OCI-LY7 (cell line): ENCODE measurements at places on chromosomes 16 and 17. TPM values are rescaled to one million over a fixed set of nuclear protein-coding genes. Genes with fewer than 3 reads are reported as not detected.

TP53TG3C gene
- total RNA-seq: not detected in 2 replicates

WFIKKN1 gene
- total RNA-seq: 0.81 and 1.2 TPM in 2 replicates

CACNG5 gene
- total RNA-seq: not detected in 2 replicates

HBQ1 gene
- total RNA-seq: not detected in 2 replicates

LITAFD gene
- not detected in 2 replicates for total RNA-seq

NPIPA7 gene
- 14.4 and 17.8 TPM in 2 replicates for total RNA-seq

CCL7 gene
- total RNA-seq: not detected in 2 replicates

CMTM4 gene
- 0.76 and 1.3 TPM in 2 replicates for total RNA-seq

OTOA gene
- 0.09 TPM in 1 of 2 replicates, not detected in the other for total RNA-seq

KPNA2 gene
- 394 and 416 TPM in 2 replicates for total RNA-seq

FADS6 gene
- total RNA-seq: not detected in 2 replicates

CCL5 gene
- total RNA-seq: 0.41 and 0.88 TPM in 2 replicates

PLA2G10 gene
- 0.39 TPM in 1 of 2 replicates, not detected in the other for total RNA-seq

PLXDC1 gene
- 0.67 TPM in 1 of 2 replicates, not detected in the other for total RNA-seq

KRTAP4-4 gene
- total RNA-seq: not detected in 2 replicates

TBX4 gene
- total RNA-seq: not detected in 2 replicates

SAMD14 gene
- total RNA-seq: 0.13 and 0.59 TPM in 2 replicates

PIK3R5 gene
- 0.68 and 1.5 TPM in 2 replicates for total RNA-seq

HAS3 gene
- 0.29 and 0.31 TPM in 2 replicates for total RNA-seq

COTL1 gene
- 214 and 232 TPM in 2 replicates for total RNA-seq

APOBR gene
- 2.5 and 3.4 TPM in 2 replicates for total RNA-seq

CHST4 gene
- total RNA-seq: 0.28 and 0.29 TPM in 2 replicates

PRSS27 gene
- 5.7 and 7.7 TPM in 2 replicates for total RNA-seq

AARS1 gene
- 259 and 272 TPM in 2 replicates for total RNA-seq

MMP2 gene
- 0.48 TPM in 1 of 2 replicates, not detected in the other for total RNA-seq

MRPL28 gene
- total RNA-seq: 78.1 and 84.6 TPM in 2 replicates

MRTFB gene
- total RNA-seq: 21.4 and 26.6 TPM in 2 replicates

DHRS7B gene
- total RNA-seq: 15.8 and 16.5 TPM in 2 replicates

MYL4 gene
- 0.67 and 1.3 TPM in 2 replicates for total RNA-seq

MPV17L gene
- 0.08 TPM in 1 of 2 replicates, not detected in the other for total RNA-seq

ZSCAN10 gene
- total RNA-seq: 0.49 and 0.72 TPM in 2 replicates

MED13 gene
- 70.8 and 80.3 TPM in 2 replicates for total RNA-seq

AOC3 gene
- 2.5 and 3.6 TPM in 2 replicates for total RNA-seq
